ENCODE measurements at places on chromosomes 3 and 15.

DNA sequence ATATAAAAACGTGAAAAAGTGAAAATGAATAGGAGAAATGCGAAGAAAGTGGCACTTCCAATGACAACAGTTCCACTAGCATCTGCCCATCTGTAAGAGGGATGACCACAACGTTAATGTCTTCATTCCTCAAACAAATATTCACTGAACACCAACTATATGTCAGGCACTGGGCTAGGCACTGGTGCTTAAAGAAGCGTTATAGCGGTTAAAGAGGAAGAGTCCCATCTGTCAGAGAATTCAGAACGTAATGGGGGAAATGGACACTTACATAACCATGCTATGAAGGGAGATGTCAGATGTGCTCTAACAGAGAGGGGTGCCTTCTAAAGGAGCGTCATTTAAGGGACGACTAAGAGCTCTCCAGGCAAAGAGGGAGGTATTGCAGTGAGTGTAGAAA lies 8.2 kb downstream of the RUBCN start:
- no peak for DNase-seq

GRCh38 chr15:52251144-52251860 lies 44.3 kb downstream of the MYO5C start:
- no peak for DNase-seq

GRCh38 chr3:141812084-141812483 lies 48.9 kb downstream of the GRK7 start:
- DNase-seq = peak; percentile 51

DNA sequence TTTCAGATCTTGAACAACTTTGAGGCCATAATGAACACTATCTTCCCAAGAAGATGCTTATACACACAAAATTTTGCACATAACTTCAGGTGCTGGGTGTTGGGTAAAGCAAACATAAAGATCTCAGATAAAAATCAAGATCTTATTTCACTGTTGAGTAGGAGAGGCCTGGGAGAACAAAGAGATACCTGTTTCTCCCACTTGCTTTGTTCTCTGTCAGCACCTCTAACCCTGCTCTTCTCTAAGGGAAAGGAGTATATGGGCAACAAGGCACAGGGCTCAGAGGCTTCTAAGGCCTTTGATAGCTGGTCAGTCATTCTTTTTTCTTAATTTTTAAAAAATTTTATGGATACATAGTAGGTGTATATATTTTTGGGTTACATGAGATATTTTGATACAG lies 3.6 kb upstream of the GK5 start:
- DNase-seq = no peak

- DNase-seq = no peak
Measured at GRCh38 chr15:68730976-68731897, 89.5 kb downstream of the ANP32A start.

- DNase-seq = no peak
Measured at GRCh38 chr15:74449643-74450205, 11.2 kb downstream of the UBL7 start.

GRCh38 chr3:146162561-146162960 lies 1.6 kb upstream of the PLOD2 start:
- no peak for DNase-seq

DNA sequence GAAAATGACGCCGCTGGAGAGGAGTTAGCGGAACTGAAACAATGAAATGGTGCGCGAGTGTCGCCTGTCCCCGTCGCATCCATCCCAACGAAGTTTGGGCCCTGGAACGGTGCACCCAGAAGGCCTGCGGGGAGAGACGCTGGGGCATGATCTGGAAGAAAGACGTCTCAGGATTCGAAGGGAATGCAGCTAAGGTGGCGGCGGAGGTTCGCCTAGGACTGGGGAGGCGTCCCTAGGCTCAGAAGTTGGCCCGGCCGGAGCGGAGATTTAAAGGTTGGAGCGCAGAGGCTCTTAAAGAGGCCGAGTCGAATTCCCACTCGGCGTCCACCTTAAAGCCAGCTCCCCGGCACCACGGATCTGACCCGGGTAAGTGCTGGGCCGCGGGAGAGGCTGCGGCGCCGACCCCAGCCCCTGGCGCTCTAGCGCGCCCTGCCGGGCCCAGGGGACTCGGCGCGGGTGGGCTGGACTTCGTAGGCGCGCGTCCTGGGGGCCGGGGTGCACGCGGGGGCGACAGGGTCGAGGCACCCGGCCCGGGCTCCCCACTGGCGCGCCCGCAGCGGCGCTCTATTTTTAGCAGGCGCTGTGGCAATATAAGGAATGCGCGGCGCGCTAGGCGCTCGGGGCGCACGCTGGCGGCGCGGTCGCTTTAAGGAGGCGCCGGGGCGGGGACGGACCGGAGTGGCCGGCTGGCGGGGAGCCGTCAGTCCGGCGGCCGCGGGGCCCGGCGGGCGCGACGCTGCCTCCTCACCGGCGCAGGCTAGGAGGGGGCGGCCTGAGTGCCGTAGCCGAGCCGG lies at the start of gene MRAS:
MRAS (plus strand) TSS at position 620 of the 794 bp plus-strand sequence. CDS start 24,305 bp downstream, outside the sequence.
- DNase-seq = peak; percentile 63

GRCh38 chr15:78909160-78909695 lies 35.6 kb downstream of the CTSH start:
- DNase-seq = no peak
